ENCODE measurements at places on chromosomes 11 and 22.
A peak's percentile ranks its signal among the peaks of the same experiment; 100 is the strongest.

GRCh38 chr22:49701380-49702067 is 126.1 kb downstream of the BRD1 start:
- DNase-seq: no peak

DNA sequence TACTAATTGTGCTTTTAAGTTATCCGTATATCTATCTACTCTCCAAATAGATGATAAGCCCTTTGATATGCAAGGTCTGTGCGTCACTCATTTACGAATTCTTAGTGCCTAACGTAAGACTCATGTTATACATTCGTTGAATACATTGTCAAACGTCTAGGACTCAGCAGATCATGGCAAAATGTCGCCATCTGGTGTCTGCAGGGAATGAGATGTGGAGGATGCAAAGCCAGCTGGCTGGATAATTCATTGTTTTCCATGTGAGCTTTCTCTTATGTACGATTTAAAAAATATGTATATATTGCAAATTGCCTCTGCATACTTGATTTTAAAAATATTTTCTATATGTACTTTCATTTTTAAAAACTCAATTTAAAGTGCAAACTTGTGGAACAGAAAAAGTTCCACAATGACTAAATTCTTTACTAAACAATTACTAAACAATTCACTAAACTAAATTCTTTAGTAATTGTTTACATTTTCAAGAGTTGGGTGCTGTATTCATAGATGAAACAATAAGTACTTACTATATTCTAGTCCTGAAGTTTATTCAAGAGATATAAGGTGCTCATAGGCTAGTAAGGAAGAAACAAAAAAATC is 33.8 kb downstream of the ZNF202 start:
- no peak for DNase-seq

- no peak for DNase-seq
Measured at GRCh38 chr22:38097058-38097457, 13.1 kb upstream of the SLC16A8 start.

DNA sequence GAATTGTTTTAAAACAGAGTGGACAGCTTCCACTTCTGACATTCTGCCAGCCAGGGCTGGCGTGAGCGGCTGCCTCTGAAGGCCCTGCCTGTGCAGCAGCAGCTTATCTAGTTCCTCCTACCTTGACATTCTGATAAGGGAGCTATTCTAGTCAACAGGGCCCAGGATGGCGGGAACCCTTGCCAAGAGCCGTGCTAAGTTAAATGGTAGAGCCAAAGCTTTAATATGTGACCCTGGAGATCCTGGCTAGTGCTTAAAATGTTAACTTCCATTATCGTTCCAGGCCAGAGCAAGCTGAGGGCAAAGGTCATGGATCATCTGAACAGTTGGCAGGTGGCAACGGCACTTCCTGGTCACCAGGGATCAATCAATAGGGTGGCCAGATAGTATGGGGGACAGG is 3.5 kb downstream of the KCNJ5 start:
- DNase-seq: no peak

DNA sequence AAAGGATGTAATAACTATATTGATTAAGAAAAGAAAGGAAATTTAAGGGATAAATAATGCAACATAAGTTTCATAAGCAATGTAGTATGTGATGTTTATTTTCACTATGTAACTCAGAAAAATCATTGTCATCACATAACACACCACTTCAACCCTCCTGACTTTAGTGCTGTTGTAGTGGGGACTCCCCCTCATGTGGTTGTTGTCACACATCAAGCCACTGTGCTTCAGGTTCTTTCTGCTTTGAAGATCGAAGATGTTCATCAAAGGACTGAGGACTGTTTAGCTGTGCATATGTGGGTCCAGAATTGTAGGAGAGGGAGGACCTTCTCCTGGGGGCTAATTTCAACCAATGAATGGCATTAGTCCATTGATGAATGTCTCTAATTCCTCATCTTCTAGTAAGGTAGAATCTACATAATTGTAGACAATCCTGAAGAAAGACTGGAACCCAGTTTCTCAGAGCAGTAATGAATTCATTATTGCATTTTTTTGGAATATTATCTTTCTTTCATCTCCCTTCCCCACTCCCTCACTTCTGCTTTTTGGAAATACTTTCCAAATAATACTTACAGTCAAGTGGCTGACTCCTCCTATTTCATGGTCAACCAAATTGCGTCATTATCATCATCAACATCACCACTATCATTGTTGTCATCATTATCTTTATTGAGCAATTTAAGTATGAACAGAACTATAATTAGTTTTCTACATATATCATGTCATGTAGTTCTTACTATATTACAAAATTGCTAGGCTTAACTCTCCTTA is 9.8 kb upstream of the CARD16 start:
- DNase-seq: no peak

DNA sequence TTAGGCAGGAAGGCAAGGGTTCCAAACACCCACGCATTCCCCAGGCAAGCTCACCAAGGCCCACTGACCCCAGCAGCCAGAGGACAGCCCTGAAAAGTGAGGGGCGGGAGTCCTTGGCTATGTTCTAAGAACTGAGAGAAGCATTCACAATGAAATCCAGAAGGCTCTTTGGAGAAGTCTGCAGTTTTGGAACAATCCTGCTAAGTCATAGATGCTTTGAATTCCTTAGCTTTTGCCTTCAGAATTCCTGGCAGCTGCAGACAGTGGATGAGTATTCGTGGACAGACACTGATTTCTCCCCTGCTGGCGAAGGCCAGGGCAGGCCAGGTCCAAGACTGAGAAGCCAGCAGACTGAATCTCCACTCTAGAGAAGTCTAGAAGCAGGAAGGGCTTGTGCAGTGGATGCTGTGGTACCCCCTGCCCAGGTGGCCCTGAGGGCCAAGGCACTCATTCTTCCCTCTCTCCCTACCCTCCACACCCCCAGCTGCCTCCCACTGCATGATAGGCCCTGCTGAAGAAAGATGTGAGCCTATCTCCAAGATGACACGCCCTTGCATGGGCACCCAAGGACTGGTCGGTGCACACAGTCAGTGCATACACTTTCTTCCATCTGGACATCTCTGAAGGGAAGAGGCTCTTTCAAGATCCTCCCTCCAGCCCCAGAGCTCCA is 133.2 kb upstream of the TEAD1 start:
- DNase-seq: no peak

- DNase-seq: no peak
Measured at GRCh38 chr22:19376247-19376646, 55.3 kb downstream of the HIRA start.

- no peak for DNase-seq
Measured at GRCh38 chr22:25386538-25386884, 167.1 kb downstream of the CRYBB2 start.

DNA sequence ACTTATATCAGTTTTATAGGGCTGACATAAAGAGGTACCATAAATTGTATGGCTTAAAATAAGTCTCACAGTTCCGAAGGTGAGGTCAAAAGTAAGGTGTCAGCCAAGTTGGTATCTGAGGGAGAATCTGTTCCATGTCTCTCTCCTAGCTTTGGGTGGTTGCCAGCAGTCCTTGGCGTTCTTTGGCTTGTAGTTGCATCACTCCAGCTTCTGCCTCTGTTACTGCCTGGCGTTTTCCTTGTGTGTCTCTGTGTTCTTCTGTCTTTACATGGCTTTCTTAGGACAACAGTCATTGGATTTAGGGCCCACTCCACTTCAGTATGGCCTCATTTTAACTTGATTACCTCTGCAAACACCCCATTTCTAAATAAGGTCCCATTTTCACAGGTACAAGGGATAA is 16.7 kb downstream of the MMP7 start:
- no peak for DNase-seq

DNA sequence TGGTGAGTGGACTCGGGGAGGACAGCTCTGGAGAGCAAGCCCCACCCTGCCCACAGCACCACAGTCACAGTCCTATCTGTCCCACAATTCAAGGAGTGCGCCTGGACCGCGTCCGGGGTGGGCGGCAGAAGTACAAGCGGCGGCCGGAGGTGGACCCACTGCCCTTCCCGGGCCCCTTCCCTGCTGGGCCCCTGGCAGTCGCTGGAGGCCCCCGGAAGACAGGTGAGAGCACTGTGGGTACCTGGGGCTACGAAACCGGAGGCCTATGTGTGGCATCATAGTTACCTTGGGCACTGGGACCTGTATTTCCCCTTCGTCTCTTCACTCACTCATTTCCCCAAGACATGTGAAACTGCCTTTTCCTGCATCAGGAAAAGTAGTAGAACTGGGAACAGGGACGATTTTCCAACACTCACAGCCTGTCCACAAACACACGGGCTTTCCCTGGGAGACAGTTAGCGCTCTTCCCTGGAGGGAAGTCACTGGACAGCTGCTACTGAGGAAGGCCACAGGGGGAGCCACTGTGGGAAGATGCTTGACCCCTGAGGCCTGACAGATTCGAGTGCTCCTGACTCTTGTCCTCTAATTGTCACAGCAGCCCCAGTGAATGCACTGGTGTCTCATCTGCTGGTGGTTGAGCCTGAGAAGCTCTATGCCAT is 3.1 kb downstream of the TRMT112 start:
- no peak for DNase-seq

GRCh38 chr11:57539342-57539741 is 1.9 kb downstream of the SMTNL1 start:
- no peak for DNase-seq

GRCh38 chr22:23147617-23148387 is 2.5 kb downstream of the RAB36 start:
- DNase-seq: peak; percentile 73

DNA sequence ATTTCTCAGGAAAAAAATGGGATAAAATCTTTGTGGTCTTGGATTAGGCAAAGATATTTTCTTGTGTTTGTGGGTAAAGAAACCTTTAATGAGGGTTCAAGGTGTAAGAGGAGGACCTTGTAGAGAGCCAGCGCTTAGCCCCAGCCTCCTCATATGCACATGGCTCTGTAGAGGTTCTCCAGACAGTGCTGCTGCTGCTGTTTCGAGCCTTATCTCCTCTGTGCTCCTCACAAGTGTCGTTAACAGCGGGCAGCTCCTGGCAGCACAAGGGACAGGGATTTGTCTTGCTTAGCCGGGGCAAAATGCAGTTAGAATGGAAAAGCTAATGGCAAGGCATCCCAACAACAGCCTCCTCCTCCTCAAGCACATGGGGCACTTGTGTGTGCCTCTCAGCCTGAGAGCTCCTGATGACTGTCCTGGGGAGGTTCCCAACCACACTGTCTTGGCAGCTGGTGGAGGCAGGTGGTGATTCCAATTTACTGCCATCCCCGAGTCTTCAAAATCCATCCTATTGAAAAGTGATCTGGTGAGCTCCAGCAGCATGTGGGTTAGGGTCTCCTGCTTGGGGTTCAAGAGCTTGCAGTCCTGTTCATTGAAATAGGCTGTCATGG is 7.6 kb upstream of the MSANTD2 start:
- DNase-seq: no peak

- DNase-seq: no peak
Measured at GRCh38 chr22:44677353-44677840, 24.6 kb upstream of the PRR5 start.

GRCh38 chr11:46305295-46305694 is 27.8 kb downstream of the CREB3L1 start:
- no peak for DNase-seq

- no peak for DNase-seq
Measured at GRCh38 chr11:124098141-124098540, 17.1 kb upstream of the VWA5A start.

DNA sequence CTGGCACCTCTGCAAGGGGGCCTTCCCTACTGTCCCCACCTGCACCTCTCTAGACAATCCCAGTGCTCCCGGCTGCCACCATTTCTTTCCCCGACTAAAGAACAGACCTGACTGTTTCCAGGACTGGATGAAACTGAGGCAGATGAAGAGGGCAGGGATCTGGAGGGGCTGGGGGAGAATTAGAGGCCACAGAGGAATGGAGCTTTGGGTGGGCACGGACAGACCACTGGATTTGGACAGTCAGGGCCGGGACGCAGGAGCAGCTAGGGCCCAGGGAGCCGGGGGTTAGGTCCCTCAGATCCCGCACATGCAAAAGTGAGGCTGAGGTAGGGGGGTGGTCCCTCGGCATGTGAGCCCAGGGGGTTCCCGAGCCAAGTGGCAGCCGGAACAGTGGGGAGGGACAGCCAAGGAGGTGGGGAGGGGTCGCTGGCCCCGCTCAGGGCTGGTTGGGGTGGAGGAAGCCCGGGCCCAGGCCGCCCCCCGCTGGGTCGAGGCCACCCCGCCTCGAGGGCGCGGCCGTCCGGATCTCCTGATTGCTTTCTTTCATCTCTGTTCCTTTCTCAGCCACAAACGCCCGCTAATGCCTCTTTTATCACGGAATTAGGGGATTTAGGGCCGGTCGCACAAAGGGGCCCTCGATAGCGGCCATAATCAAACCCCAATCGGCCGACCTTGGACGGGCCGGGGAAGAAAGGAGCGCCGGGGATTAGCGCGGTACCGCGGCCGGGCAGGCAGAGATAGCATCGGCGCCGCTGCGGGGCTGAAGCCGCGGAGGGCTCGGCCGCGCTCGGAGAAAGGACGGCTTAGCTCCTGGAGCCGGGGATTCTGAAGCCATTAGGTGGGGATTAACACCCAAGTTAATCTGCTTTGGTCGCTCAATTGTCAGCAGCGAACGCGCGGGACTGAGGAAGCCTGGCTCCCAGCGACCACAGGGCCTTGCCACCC is 9.3 kb downstream of the SLC25A1 start:
- DNase-seq: no peak

DNA sequence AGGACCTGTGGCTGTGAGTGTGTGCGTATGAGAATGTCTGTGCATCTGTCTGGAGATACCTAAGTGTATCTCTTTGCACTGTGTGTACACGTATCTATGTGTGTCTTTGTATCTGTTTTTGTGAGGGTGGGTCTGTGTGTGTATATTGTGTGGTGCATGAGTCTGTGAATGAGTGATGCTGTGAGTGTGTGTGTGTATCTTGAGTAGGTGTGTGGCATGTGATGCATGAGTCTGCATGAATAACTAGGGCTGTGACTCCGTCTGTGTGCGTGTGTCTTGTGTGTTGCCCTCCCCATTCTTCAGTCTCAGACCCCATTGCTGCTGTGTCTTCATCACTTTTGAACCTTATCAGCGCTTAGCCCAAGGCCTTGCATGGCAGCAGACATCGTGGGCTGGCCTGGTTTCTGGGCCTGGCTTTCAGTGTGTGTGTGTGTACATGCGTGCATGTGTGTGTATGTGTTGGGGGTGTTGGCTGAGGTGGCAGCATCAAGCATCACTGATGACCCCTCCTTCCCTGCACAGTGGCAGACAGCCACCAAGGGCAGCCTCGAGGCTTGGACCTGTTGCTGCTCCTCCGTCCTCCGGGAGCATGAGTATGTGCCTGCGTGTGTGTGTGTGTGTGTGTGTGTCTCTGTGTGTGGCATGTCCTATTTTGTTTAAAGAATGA is 1.4 kb downstream of the SGSM1 start:
- DNase-seq: no peak

DNA sequence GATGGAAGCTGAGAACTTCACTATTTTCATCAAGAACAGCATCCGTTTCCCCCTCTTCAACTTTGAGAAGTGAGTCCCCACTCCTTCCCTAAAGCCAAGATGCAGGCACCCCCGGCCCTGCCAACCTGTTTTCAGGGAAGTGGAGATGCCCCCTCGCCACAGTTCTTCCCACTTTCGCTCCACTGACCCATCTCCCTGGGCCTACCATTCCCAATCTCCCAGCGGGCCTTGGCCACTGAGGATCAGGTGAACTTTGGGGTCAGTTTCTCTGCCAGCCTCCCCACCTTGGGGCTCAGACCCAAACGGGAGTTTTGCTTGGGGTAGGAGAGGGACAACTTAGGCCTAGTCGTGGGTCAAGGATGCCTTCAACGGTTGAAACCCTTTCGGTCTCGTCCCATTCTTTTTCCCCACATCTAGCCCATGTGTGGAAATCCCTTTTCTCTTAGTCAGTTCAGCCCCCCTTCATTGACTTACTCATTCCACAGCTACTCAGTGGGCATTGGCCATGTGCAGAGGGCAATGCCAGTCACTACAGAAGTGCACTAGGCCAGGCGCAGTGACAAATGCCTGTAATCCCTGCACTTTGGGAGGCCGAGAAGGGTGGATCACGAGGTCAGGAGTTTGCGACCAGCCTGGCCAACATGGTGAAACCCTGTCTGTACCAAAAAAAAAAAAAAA is 10.6 kb downstream of the P2RX3 start:
- DNase-seq: no peak
